ENCODE measurements at places on chromosomes 4 and X. TPM values are rescaled to one million over a fixed set of nuclear protein-coding genes. Genes with fewer than 3 reads are reported as not detected.

Gene RAP2C
- total RNA-seq = 24.3 TPM

Gene SRPX
- total RNA-seq = 56.7 TPM

Gene NKX3-2
- total RNA-seq = not detected

- DNase-seq = no peak
Observed at GRCh38 chrX:8607326-8607725, 124.6 kb downstream of the ANOS1 start.

- no peak for DNase-seq
Observed at GRCh38 chr4:154478128-154478527, 13.5 kb downstream of the DCHS2 start.

DNA sequence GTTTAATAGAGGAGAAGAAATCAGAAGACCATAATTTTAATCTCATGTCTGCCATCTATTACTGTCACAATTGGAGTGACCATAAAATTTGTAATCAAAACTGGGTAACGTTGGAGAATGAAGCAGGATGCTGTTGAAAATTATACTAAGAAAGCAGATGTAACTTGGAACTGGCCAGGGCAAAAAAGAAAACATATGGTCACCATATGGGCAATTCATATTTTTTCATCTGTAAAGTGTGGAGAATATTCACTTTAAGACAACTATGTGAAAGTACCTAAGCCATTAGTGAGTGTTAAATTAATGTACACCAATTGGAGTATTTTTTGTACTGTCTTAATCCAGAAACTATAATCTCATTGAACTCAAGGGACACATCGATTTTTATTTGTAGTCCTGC is 1008.0 kb downstream of the GLUD2 start:
- no peak for DNase-seq

DNA sequence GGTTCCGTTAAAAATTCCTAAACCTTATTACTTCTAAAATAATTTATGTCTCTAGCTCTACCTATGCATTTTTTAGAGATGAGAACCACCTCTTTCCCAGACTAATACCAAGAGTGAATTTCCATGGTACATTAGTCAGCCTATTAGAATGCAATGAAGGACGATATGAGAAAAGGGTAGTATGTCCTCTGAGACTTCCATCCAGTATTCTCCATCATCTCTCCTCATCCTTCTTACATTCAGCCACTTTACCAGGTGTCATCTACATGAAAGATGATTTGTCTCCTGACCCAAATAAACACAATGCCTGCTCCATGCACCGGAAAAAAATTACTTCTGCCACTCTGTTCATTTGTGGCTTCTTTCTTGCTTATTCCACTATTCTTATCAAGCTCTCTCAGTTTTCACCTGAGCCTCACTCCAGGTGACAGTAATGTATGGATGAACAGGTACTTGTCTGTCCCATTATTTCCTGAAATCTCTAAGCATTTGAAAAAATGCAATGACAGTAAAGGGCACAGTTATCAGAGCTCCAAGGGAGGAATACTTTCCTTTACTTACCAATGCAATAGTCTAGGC is 97.9 kb downstream of the MAB21L2 start:
- no peak for DNase-seq

GRCh38 chrX:64977830-64978229 is 1.6 kb upstream of the ZC4H2 start:
- no peak for DNase-seq

DNA sequence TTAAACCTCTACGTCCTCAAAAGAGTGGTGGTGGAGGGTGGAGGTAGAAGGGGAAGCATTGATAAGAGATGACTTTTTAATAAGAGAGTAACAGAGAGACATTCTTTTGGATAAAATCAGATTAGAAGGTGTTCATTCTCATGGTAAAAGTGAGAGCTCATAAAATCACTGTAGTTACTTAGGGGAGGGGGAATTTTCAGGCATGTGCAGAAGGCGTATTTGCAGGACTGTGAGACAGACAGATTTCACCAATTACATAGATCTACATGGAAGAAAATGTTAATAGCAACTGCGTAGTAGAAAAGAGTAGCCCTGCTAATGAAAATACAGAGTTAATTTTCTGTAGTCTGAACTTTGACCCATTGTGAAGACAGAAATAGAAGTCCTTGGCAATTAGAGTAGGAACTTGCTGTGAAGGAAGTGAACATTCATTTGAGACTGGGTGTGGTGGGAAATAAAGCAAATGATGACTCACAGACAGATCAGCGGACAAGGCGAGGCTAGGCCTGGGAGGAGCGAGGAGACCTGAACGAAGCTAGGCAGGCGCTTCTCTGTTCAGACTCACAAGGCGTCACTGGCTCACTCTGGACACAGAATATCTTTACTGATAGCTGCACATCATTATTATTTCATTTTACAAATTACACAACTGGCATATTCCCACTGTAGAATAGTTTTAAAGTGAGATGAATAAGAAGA is 57.2 kb upstream of the FAM9C start:
- DNase-seq = peak; percentile 71

DNA sequence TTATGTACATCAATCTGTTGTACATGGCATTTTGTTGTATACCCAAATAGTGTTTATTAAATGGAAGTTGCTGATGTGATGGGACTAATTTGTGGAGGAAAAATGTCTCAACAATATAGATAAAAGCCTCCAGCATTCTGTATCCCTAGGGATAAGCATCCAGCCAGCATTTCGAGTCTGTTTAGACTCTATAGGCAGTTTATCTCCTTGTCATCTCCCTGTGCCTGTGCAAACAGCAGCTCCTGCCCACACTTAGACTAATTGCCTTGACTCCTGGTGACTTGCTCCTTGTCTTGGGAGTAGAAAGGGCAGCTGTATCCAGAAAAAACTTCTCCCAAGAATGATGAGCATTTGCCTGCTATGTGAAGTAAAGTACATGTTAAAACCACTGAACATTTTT is 83.8 kb downstream of the DOCK11 start:
- no peak for DNase-seq

- no peak for DNase-seq
Observed at GRCh38 chrX:101171883-101172400, 47.6 kb upstream of the DRP2 start.

DNA sequence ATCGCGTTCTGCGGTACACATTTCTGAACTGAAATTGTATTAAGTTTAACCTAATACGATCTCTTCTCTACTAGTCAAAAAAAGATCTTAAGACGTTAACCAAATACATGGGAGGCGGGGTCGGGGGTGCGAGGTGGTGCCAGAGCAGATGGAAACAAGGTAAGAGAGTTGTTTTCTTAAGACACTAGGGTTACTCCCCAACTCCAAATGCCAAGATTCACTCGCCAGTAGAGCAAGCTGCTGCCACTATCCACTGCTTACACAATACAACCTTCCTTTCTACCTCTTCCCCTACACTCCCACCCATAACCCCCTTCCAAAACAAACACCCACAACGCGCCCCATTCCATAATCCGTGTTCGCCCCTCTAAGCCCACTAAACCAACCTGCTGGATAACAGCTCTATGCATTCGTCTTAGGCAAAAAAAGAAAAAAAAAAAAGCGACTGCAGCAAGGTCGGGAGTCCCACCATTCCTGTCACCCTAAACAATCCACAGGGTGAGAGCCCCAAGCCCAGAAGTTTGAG is 1.3 kb downstream of the LCORL start:
- no peak for DNase-seq

GRCh38 chr4:157220371-157220881 is at the start of gene GRIA2:
Gene GRIA2 (plus strand): TSS chr4:157220728. CDS start chr4:157221043, 315 bp downstream.
- DNase-seq = peak; percentile 72
